ENCODE measurements at places on chromosomes 12 and 14. TPM values are rescaled to one million over a fixed set of nuclear protein-coding genes. Genes with fewer than 3 reads are reported as not detected.

DNA sequence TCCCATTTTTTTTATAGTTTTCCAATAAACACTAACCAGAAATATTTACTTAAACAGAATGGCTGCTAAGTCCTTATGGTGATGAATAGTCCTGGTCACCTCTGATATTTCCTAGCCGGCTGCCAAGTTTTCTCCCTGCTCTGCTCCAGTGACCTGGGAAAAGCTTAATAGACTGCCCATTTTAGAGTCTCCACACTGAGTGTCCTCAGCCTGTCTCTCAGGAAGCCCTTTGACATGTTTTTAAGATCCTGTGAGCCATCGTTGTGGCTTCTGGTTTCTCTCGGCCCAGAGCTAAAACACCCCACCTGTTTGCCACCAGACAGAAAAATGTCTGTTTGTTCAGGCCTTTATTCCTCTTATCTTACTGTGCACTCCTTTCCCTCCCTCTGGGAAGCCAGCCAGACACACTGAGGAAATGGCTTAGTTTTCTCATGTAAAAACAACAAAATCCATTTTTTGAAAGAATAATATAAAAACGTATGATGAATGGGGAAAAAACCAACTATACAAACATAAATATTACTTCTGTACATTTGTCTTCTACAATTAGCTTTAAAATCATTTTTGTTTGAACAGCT, 25.4 kb upstream of the ALDH2 start:
- DNase-seq, result no peak

GRCh38 chr12:16349131-16349460, 1.7 kb downstream of the MGST1 start:
- peak; percentile 59 for DNase-seq

The ITPR2 gene
- 66.5 TPM for total RNA-seq

- peak; percentile 69 for DNase-seq
Measured at GRCh38 chr12:115132145-115132544, 448.2 kb upstream of the TBX3 start.

The AVPR1A gene
- 50.4 TPM for total RNA-seq

- DNase-seq, result no peak
Measured at GRCh38 chr12:15199930-15200329, 21.3 kb downstream of the RERG start.

GRCh38 chr14:72756967-72757366, 136.9 kb downstream of the DPF3 start:
- no peak for DNase-seq

DNA sequence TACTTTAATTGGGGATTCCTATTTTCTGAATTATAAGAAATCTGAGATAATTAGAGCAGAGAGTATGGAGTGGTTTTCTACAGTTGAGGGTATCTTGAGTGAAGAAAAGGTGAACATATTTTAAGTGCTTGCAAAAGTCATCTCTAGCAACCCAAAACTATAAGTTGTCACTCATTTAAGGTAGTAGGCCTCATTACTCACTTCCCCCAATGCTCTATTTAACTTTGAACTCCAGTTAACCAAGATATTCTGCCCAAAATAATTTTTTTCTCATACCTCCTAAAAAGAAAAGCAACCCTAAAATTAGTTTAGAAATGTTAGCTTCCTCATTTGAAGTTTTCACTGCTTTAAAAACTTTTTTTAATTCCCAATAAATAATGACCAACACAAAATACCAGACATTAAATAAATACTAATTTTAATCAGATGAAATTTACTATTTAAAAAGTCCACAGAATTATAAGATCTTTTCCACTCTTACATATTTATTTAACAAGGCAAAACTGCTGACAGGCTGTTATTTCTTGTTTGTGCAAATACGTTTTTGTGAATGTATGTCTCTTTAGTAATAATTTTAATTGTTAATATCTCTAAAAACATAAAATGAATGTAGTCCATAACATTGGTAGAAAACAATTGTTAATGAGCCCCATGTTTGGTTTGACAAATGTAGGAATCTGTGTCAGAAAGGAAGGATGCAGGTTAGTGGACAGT, 47.8 kb downstream of the VRK1 start:
- no peak for DNase-seq

DNA sequence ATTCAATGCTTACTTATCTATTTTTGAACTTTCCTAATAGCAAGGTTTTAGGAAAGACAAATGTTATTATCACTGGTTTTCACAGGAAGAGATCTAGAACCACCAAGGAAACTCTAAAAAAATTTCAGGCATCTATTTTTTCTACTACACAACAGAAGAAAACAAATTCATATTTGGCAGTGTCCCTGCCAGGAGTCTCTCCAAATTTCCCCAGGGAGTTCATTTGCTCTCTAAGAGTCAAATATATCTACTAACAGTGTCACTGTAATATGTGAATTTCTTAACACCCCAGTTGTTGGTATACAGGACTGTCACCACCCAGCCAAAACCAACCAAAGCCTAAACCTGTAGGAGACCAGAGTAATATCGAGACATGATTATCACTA, 83.4 kb downstream of the STXBP6 start:
- DNase-seq, result no peak
